ENCODE measurements at places on chromosomes 12 and 14.

- no peak for DNase-seq
Observed at GRCh38 chr12:90299121-90299520, 590.5 kb upstream of the ATP2B1 start.

- DNase-seq: no peak
Observed at GRCh38 chr12:83128540-83128939, 441.8 kb downstream of the TMTC2 start.

DNA sequence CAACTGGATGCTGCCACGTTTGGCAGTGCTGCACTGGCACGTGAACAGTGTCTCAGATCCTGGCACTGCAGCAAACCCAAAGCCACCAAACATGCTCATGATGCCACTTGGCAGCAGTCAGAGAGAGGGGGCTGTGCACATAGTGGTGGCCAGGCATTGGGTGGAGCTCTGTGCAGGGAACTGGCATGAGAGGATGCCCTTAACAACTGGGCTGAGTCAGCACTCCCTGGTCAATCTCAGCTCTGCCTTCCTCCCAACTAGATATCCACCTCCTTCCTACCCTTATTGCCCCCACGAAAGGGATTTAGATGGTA is 37.0 kb downstream of the ZFHX2 start:
- no peak for DNase-seq

DNA sequence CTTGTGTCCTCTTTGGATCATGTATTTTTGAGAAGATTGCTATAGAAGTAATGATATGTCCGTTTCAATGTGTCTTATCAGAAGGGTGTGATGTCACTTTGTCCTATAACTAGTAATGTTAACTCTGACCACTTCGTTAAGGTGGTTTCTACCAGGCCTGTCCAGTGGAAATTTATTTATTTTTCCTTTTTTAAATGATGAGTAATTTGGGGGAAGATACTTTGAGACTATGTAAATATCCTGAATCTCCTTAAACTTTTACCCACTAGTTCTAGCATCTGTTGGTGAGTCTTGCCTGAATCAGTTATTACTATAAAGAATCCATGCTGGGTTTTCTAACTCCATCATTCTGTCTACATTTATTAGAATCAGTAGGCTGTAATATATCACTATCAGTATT is 15.3 kb downstream of the EP400 start:
- no peak for DNase-seq

GRCh38 chr14:61891810-61892209 is 129.6 kb downstream of the SNAPC1 start:
- DNase-seq: no peak
